Cardiac fibroblast (primary cell): ENCODE measurements at places on chromosomes 11 and 22.

DNA sequence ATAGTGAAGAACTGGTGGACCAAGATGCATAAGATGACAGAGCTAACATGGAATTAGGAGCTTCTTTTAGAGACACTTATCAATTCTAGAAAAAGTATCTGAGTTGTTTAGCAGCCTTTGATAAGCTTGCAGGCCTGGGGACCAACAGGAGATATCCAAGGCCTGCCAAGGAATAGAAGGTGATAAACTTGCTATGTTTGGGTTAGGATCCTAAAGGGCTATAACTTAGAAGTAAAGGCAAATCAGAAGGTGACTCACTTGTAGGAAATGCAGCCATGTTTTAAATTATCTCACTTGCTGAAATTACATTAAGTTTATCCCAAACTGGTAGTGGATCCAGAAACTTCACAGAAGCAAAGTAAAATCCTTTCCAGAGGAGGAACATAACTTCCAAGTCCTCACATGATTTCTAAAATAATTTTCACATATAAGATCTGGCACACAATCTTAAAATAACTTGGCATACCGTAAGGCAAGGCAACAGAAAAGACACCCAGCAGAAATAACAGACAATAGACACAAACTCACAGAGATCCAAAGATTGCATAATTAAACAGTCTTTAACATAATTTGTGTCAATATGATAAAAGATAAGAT is 69.6 kb upstream of the TEAD1 start:
- DNase-seq, result no peak

DNA sequence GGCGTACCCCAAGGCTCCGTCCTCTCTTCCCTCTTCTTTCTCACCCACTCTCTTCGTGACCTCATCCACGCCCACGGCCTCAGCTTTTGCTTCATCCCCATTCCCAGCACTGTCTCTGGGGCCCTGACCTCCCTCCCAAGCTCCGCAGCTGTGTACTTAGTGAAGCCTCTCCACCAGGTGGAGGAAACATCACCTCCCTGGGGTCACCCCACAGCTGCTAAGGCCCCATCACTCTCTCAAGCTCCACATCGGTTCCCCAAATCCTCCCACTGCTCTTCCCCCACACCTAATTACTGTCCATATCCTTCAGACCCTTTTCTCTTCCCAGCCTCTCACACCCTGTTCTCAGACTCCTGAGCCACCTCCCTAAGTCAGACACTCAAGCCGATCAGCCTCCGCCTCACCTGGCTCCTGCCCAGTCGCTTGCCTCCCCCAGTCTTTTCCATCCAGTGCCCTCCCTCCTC is 7.9 kb upstream of the SYT7 start:
- DNase-seq, result peak; percentile 13

DNA sequence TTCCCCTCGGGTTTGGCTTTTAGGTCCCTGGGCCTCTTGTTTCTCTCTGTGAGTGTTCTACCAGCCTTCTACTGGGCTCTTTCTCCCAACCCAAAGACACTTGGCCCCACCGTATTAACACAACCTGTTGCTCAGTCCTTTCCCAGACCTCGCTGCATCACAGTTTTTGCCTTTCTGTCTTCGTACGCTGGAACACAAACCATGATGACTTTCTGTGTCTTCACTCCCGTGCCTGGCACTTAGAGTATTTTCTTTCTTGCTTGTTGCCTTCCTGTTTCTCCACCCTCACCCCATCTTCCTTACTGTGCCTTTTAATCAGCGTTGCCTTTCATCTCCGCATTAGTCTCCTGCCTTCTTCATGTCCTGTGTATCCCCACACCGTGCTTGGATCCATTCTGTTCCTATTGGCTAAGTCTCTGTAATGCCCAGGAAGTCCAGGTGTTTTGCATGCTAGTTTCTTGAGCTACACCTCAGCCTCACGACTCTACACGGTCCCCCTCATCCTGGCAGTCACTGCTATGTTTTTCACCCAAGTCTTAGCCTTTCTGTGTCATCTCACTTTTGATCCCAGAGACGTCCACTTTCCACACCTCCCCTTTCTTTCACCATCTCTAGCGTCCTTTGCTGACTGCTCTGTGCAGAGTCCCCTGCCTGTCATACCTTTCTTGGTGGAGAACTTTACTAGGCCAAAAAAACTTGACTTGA is 1.6 kb downstream of the MARK2 start:
- DNase-seq, result no peak

DNA sequence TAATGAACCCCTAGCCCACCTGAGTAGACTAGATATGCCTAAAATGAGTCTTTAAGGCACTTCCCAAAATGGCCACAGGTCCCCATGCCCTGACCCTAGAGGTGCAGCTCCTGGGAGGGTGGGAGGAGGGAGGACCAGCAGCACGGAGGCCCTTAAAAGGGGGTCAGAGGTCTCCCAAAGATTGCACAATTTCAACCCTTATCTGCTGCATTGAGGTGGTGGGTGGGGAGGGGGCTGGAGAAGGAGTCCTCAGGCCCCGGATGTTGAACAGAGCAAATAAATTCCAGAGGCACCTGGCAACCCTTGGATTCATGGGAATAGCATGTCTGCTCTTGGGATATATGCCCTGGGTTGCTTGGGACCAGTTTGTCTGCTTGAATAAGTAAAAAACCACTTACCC is 57.6 kb downstream of the NAV2 start:
- no peak for DNase-seq

DNA sequence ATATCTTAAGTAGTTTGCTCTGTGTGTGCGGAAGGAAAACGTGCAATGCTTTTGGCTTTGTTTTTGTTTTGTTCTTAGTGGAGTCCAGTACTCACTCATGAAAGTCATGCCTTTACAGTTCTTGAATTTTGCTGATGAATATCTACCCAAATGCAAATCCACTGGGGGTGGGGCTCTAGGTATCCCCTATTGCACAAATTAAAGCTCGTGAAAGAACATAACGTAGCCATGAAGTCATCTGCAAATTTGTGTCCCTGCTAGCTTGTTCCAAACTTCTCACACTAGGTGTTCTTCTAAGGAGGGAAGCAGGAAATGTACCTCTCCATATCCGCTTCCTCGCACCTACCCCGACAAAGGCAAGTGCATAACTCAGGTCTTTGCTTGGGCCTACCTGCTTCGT is 118.9 kb downstream of the MICAL3 start:
- no peak for DNase-seq

DNA sequence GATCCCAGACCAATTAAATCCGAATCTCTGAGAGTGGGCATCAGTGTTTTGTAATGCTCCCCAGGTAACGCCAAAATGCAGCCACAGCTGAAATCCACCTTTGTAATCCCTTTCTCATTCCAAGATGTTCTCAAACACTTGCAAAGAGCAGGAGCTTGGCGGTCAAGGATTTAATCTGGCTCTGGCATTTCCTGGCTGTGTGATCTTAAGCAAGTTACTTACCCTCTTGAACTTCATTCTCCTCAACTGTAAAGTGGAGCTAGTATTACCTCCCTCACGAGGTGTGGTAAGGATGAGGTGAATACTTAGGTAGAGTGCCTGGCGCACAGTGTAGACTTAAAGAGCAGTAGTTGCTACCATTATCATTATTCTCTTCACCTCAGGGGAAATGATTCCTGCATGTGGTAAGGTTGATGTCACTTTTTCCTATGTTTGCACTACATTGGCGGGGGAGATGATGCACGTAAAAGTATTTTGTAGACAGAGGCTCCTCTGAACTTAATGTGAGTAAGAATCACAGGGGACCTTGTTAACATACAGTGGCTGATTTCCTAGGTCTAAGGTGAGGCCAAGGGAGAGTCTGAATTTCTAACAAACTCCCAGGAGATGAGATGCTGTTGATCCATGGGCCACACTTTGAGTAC is 210.4 kb upstream of the PITPNB start:
- peak; percentile 34 for DNase-seq

DNA sequence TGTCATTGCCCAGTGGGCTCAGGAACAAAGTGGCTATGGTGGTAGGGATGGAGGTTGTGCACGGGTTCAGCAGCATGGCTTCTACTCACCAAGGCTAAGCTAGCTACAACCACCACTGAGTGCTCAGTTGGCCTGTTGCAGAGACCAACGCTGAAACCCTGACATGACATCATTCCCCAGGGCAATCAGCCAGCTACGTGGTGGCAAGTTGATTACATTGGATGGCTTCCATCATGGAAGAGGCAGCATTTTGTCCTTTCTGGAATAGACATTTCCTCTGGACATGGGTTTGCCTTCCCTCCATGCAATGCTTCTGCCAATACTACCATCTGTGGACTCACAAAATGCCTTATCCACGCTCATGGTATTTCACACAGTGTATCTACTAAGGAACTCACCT is 634.3 kb downstream of the OPCML start:
- peak; percentile 55 for DNase-seq

DNA sequence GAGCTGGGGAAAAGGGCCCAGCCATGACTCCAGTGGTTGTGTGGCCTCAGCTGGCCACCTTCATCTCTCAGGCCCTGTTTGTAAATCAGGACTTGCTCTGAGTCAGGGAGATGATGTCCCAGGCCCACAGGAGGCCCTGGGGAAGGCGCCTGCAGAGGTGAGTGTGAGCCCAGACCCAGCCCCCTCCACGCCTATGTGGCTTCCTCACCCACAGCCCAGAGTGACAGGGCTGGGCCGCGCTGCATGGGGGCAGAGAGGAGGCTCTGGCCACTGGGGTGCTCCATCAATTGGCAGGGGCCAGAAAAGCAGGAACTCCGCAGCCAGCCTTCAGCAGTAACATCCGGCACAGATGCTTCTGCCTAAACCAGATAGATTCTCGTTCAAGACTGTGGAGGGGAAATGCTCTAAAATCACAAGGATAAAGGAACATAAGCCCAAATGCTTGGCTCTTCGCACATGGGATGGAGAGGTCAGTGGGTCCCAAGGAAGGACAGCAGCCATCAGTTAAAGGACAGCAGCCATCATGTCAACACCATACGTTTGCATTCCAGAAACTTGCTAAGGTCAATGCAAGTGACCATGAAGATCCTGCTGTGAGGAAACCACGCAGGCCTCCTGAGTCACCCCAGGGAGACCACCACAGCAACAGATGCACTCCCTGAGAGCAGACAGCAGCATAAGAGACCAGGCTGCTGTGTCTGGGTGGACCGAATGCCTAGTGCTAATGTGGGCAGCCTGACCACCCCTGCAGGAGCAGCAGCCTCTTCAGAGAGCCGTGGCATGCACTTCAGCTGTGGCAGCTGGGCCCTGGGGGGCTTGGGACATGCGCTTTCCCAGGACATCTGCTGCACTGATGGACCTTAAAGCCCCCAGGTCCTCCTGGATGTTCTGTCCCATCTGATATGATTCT is 28.3 kb downstream of the OSBPL5 start:
- no peak for DNase-seq

- no peak for DNase-seq
These were observed 26.2 kb downstream of the PRR14L start for GRCh38 chr22:31723723-31724122.

- peak; percentile 84 for DNase-seq
These were observed 90.3 kb upstream of the PITPNB start for GRCh38 chr22:28009272-28009827.

- peak; percentile 77 for DNase-seq
These were observed 27.3 kb downstream of the MARK2 start for GRCh38 chr11:63866211-63866610.

DNA sequence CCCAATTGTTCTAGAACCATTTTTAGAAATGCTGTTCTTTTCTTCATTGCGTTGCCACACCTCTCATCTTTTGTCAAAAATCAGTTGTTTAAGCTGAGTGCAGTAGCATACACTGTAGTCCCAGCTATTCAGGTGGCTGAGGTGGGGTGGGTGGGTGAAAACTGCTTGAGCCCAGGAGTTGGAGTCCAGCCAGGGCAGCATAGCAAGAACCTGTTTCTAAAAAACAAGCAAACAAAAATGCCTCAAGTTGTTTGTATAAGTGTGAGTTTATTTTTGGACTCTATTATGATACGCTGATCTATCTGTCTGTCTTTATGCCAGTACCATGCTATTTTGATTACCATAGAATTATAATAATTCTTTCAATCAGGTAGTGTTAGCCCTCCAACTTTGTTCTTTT is 62.5 kb upstream of the RRM1 start:
- DNase-seq, result no peak

DNA sequence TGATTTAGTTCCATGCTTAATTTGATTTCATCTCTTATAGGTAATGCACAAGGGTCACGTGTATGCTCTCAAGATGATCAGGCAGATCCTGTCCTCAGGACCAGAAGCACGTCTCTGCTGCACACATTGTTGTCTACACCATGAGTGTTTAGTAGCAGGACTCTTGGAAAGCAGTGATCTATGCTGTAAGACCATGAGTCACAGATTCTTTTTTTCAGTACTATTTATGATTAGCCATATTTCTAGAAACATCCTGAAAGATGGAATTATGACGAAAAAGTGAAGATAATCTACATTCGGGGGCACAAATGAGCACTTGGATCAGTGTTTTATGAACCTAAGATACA is 29.6 kb downstream of the ZBED4 start:
- DNase-seq, result no peak

- DNase-seq, result no peak
These were observed 72.7 kb downstream of the BRD1 start for GRCh38 chr22:49754696-49755630.

DNA sequence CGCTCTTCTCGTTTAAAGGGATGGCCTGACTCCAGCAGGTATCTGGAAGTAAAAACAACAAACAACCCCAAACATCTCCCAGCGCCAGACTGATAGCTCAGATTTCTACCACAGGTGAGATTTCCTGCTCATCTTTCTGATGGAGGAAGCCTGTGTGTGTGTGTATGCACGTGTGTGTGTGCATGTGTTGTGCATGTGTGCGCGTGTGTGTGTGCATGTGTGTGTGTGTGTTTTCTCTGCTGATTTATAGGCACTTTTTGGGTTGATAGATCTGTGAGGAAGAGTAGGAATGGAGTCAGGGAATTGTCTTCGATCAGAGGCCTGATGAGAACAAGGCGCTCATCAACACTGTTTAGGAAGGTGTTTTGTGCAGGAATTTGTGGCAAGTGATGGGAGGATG is 103.0 kb downstream of the PKNOX2 start:
- DNase-seq, result no peak

GRCh38 chr11:68341557-68342458 is 29.4 kb downstream of the LRP5 start:
- no peak for DNase-seq
